ENCODE measurements at places on chromosomes 5 and 9.
A peak's percentile ranks its signal among the peaks of the same experiment; 100 is the strongest.

DNA sequence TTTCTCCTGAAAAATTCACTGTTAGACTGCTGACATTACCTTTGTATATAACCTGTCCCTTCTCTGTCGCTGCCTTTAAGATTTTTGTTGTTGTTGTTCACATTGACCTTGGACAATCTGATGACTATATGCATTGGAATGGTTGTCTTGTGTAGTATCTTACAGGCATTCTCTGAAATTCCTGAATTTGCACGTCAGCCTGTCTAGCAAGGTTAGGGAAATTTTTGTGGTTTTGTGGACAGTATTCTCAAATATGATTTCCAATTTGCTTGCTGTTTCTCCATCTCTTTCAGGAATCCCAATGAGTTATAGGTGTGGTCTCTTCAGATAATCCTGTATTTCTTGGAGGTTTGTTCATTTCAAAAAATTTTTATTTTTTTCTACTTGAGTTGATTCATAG lies 140.8 kb downstream of the PRR16 start:
- no peak for DNase-seq

DNA sequence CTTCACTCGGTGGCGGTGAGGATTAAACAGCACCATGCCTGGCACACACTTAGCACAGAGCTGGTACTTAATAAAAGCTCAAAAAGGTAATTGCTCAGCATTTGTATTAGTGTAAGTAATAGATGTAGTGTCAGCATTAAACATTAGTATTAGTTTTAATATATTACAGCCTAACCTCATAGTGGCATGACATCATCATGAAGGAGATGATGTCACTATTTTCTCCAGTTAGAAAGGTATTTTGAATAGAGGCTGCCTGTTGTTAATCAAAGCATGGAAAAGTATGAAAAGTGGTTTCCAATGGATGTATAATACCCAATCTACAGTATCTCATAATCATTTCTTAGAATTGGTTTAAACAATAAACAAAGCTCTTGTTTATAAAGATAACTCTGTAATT lies 49.0 kb upstream of the FSTL4 start:
- DNase-seq: no peak

DNA sequence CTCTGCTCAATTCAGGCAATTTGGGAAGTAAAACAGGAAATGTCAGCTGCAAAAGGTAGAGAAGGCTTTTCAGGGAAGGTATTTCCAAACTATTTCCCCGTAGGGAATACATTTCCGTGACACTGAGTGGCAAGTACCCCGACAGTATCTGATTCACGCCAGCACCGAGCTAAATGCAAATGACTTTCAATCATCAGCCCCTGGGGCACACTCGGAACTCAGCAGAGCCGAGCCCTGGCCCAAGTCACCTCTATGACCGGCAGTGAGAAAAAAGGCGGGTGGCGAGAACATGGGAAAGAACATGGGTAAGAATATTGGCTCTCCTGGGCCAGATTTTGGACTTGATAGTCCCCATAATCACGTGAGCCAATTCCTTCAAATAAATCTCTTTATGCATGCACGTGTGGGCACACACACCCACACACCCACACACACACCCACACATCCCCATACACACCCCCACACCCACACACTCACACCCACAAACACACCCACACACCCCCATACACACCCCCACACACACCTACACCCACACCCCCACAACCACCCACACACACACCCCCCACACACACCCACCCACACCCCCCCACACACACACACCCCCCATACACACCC lies 43.0 kb downstream of the COL23A1 start:
- no peak for DNase-seq

- DNase-seq: no peak
Measured at GRCh38 chr9:114884787-114885452, 45.5 kb downstream of the TNFSF8 start.

GRCh38 chr5:132049559-132049958 lies 10.9 kb upstream of the IL3 start:
- no peak for DNase-seq

DNA sequence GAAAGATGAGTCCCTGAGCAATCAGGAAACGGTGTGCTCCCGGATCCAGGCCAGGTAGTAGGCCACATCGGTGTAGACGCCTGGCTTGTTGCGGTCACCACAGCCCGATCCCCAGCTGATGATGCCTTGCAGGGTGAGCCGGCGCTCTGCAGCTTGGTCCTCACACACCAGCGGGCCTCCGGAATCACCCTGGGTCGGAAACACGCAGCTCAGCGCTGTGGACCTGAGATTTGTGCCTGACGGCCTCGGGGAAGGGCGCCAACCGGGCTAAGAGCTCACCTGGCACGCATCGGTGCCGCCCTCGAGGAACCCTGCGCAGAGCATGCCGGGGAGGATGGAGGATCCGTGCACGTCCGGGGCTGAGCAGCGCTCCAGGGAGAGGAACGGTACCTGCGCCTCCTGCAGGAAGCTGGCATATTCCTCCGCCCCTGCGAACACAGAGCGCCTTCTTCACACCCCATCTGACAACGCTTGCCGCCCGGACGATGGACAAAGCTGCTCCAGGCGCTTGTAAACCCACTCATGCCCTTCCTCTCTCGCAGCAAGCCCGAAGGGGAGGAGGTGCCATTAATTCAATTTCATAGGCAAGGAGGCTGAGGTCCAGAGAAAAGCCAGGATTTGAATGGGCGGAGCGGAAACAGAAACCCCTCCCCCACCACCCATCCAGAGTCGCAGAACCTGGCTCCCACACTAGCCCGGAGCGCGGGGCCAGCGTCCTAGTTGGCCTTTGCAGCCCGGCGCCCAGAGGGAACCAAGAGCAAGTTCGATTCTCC lies 2.0 kb upstream of the PFN3 start:
- no peak for DNase-seq

- no peak for DNase-seq
Measured at GRCh38 chr9:123814496-123814895, 115.4 kb downstream of the DENND1A start.

DNA sequence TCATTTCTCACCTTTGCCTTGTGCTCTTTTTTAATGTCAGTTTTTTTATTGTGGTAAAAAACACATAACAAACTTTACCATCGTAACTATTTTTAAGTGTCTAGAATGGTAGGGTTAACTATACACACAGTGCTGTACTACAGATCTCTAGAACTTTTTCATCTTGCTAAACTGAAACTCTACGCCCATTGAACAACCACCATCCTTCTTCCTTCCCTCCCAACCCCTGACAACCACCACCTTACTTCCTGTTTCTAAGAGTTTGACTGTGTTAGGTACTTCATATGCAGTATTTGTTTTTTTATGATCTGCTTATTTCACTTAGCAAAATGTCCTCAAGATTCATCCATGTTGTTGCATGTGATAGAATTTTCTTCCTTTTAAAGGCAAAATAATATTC lies 54.9 kb downstream of the PSAT1 start:
- no peak for DNase-seq

DNA sequence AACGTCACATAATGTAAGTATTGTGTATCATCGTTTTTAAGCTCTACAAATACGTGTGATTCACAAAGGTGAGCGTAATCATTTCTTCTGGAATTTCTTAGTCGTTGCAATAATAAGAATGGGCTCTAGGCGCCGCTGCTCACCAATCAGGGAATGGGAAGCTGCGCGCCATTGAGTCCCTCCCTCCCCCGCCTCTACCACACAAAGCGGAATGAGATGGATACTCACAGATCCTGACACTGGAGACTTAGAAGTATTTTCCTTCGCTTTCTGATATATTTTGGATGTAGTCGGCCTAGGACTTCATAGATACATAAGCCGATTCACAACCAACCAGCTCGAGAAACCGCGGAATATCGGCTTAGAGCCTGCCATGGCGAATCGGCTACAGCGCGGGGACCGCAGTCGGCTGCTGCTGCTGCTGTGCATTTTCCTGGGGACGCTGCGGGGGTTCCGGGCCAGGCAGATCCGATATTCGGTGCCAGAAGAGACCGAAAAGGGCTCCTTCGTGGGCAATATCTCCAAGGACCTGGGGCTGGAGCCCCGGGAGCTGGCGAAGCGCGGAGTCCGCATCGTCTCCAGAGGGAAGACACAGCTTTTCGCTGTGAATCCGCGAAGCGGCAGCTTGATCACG lies at the start of gene PCDHGA11:
Gene PCDHGA11 (plus strand): TSS at position 197 of the 634 bp plus-strand sequence. CDS start 177 bp downstream, at position 374.
- DNase-seq: peak; percentile 15

GRCh38 chr9:125099816-125100215 lies 43.5 kb downstream of the SCAI start:
- no peak for DNase-seq

DNA sequence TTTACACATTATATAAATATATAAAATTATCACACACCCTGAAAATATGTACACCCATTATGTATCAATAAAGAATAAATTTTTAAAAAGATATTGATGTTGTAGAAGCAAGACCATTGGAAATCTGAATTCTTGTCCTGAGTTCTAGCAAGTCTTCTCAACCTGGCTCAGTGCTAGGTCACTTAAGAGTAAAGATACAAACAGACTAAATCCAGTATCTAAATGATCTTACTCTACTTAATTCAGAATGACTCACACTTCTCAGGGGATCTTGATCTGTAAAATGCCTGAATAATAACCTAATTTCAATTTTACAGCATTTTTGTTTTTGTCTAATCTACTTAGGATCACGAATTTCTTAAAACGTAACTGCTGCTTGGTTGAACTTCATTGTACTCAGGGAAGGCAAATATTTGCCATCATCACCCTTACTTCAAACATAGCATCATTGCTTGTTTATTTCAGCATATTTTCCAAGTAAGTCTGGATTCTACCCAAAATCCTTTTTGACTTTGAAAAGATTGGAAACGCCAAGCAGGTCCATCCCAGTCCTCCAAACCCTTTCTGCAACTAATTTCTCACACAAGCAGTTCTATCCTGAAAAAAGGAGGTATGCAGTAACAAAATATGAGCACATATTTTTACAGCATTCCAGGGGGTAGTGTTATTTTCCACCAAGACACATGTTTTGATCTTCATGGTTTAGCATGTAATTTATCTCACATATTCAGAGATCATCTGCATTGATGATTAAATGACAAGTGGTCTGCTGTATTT lies 582.6 kb downstream of the PSAT1 start:
- DNase-seq: no peak

GRCh38 chr5:144151026-144151425 lies 19.4 kb downstream of the YIPF5 start:
- DNase-seq: no peak

- no peak for DNase-seq
Measured at GRCh38 chr5:135750506-135750905, 84.0 kb upstream of the SLC25A48 start.

DNA sequence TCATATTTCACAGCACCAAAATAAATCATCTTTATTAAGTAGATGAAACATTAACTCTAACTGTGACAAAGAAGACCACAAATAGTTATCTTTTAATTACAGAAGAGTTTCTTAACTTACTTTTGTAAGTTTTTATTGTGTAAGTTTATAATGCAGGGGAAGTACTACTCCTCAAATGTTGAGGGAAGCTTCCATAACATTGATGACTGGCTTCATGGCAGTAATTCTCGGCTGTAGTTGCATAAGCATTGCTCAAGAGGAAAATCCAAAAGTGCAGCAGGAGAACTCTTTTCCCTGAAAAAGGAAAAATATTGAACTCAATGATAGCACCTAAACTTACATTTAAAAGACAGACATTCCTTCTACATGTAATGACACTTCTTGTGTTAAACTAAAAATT lies 4.6 kb downstream of the TSLP start:
- no peak for DNase-seq

GRCh38 chr9:135290086-135290485 lies 189.5 kb upstream of the PPP1R26 start:
- DNase-seq: no peak

GRCh38 chr5:18323891-18324290 lies 689.6 kb downstream of the TAF11L14 start:
- no peak for DNase-seq

DNA sequence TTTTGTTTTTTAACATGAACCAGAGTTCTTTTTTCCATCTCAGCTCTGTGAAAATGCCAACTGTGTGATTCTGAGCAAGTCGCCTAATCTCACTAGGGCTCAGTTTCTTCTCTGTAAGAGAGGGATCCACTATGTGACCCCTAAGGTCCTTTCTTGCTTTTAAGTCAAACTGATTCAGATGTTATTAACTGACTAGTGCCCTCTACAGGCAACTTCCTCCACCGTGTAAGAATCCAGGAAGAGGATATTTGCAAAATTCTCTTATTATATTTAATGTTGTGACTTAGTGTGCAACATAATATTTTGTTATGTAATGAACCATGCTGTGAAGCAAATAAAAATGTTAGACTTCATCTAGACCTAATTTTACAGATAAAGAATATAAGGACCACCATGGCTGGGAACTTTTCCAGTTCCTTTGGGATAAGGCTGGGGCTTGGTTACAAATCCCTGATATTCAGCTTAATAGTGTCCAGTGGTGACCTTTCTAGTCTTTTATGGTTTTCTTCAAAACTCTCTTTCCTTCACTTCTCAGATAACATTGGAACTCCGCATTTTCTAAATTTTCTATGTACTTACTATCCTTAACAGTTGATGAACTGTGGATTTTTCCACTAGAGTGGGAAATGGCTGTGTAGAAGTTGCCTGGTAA lies 244.7 kb downstream of the PIK3R1 start:
- DNase-seq: peak; percentile 24

- no peak for DNase-seq
Measured at GRCh38 chr9:130041648-130042405, 1.2 kb downstream of the FNBP1 start.

GRCh38 chr9:93316726-93317494 lies 133.0 kb downstream of the WNK2 start:
- no peak for DNase-seq

DNA sequence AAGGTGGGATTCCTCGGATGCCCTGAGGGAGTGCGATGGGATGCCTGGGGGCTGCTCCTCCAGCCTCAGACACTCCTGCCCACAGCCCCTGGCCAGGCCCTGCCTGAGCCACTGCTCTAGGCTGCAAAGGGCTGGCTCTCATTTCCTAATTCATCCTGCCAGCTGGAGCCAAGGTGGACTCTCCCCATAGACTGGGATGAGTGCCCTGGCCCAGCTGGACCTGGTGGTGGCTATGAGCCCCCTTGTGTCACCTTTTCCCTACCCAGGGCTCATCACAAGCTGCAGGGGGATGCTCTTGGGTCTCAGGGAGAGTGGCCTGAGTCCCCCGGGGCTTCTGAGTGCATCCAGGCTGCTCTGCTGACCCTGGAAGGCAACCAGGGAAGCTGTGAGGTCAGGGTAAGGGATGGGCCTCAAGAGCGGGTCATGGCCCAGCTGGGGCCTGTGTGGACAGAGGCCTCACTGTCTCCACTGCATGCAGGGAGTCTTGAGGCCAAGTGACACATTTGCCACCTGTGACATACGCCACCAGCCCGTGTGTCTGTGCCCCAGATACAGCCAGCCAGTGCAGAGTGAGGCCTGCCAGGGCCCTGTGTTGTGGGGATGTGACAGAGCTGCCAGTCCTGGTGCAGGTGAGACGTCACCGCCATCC lies 102.7 kb upstream of the IER5L start:
- DNase-seq: no peak

GRCh38 chr5:142699184-142699720 lies 13.4 kb upstream of the FGF1 start:
- peak; percentile 72 for DNase-seq
